ENCODE measurements at places on chromosomes 13 and 19. TPM values are rescaled to one million over a fixed set of nuclear protein-coding genes. Genes with fewer than 3 reads are reported as not detected.

The MAB21L1 gene
- polyA plus RNA-seq, result 0.56 TPM

The RHPN2 gene
- polyA plus RNA-seq, result 16.2 TPM

The ACP5 gene
- 16.0 TPM for polyA plus RNA-seq

DNA sequence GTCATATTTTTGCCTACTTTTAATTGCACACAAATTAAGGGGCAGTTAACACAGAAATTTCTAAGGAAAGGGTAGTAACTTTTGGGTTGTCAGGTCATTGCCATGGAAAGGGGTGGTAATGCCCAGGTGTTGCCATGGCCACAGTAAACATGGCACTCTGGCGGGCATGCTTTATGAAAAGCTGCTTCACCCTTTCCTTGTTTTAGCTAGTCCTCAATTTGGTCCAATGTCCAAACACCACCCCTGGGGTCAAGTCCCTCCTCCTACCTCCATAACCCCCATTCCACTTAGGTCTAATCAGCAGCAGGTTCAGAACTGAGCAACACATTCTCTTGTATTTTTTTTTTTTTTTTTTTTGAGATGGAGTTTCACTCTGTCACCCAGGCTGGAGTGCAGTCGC lies 6.6 kb downstream of the FFAR2 start:
- DNase-seq, result no peak

DNA sequence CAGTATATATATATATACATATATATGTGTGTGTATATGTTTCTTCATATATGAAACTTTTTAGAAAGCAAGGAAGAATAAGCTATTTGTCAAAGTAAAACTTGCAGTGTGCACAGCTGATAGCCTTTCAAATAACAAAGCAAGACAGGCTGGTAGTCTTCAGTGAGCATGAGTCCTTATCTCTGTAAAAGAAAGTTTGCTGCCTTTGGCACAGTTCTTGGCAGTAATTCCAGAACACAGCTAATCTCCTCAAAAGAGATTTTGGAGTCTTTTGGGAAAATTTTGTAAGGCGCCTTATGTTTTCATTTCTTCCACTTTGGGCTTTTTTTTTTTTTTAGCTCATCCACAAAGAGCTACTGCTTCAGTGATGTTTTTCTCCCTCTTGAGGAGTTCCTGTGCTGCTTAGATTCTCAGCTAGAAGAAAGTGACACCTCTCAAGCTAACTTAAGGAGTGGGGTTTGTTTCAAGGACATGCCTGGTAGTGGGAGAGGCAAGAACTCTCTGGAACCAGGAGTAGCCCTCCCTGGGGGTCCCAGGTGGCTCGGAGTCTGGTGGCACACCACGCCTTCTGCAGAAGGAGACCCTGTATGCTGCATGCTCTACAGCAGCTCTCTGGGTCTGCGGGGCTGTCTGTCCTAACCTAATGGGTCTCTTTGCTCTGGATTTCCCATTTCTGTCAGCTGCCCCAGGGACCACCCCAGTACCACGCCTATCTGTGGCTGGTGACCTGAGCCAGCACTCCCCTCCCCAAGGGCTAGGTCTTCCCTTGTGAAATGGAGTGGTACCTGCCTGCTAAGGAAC lies 58.8 kb downstream of the TNFRSF19 start:
- no peak for DNase-seq

DNA sequence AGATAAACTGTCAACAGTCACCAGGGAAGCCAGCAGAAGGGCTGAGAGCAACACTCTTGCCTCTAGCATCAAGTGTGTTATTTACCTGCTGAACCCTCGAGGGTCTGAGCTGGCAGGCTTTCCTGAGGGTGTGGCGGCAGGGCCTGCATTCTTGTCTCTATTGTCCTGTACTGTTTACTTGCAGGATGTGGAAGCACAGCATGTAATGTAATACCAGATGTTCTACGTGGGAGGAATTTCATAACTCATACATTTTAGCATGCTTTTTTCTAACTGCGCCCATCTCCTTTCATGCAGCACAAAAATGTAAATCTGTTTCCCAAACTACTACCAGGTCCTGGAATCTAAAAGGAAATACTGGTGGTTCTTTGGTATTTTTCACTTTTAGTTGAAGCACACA lies 153.1 kb downstream of the RGCC start:
- no peak for DNase-seq

DNA sequence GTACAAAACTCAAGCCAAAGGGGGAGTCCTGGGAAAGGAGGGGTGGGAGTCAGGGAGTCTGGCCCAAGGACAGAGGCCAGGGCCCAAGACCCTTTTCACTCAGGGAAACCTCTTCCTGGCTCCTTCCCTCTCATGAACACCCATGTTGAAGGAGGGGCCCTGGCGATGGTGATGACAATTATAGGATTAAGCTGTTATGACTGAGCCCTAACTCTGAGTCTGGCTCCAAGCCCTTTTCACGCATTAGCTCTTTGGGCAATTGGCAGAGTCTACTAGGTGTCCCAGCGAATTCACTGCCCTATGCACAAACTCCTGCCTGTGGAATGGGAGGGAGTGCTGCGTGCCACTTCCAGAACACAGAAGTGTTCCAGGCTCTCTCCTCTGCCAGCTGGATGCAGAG lies 20.7 kb downstream of the ZNF575 start:
- no peak for DNase-seq

DNA sequence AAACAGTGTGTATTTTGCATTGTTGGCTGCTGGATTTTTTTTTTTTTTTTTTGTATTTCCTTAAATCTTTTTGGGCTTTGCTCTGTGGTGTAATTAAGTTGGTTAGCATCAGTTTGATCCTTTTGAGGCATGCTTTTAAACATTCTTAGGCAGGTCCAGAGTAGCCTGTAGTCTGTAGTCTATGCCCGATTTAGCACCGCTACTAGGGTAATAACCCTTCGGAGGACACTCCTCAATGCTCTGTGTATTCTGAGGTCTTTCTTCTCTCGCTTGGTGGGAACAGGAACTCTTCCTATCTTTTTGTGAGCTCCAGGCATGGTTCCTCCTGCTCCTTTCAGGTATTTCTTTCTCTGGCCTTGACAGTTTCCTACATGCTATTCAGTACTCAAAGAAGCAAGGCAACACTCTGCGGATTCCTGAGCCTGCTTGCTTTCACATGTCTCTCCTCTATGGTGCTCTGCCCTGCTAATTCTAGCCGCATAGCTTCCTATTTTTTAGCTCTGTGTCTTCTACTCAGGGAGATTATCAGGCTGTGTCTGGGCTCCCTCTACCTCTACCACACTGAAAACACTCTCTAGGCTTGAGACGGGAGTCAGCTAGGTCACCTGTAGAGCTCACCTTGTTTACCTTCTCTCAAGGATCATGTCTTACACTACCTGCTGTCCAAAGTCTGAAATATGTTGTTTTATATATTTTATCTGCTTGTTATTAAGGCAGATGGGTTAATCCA lies 195.1 kb downstream of the NDFIP2 start:
- no peak for DNase-seq

Measured in left renal pelvis (tissue), 4 donors.